NCI-H510A (cell line): ENCODE measurements at places on chromosomes 11 and 22.

- DNase-seq, result no peak
These were observed 44.4 kb downstream of the ARHGAP42 start for GRCh38 chr11:100731471-100731870.

- no peak for DNase-seq
These were observed 54.0 kb downstream of the KCNQ1OT1 start for GRCh38 chr11:2645779-2646118.

DNA sequence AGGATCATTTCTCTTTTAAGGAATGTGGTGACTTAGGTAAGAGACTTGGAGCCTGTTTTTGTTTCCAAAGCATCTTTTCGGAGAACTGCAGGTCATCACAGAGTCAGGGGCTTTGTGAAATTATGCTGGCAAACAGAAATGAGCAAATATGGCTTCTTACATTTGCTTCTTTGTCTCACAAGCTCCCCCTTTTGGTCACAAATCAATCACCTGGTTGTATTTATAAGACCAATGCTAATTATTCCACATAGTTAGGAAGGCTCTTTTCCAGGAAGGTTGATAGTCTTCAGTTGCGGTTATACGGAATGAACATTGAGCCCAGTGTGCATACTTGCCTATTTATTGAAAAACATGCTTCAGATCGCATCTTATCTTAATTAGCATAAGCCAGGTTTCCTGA, 34.6 kb upstream of the CEP126 start:
- DNase-seq, result no peak

DNA sequence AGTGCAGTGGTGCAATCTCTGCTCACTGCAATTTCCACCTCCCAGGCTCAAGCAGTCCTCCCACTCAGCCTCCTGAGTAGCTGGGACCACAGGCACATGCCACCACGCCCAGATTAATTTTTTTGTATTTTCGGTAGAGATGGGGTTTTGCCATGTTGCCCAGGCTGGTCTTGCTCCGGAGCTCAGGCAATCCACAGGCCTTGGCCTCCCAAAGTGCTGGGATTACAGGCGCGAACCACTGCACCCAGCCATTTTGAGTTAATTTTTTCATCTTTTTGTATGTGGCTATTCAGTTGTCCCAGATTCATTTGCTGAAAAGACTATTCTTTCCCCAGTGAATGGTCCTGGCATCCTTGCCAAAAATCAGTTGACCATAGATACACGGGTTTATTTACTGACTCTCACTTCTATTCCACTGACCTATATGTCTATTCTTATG, 63.6 kb downstream of the MAPK1 start:
- DNase-seq, result no peak

GRCh38 chr22:26170795-26171580, 1.7 kb downstream of the SEZ6L start:
- DNase-seq, result no peak

- DNase-seq, result no peak
These were observed 25.0 kb upstream of the ARFGAP3 start for GRCh38 chr22:42881982-42882656.
